ENCODE measurements at places on chromosomes 5 and 9.

DNA sequence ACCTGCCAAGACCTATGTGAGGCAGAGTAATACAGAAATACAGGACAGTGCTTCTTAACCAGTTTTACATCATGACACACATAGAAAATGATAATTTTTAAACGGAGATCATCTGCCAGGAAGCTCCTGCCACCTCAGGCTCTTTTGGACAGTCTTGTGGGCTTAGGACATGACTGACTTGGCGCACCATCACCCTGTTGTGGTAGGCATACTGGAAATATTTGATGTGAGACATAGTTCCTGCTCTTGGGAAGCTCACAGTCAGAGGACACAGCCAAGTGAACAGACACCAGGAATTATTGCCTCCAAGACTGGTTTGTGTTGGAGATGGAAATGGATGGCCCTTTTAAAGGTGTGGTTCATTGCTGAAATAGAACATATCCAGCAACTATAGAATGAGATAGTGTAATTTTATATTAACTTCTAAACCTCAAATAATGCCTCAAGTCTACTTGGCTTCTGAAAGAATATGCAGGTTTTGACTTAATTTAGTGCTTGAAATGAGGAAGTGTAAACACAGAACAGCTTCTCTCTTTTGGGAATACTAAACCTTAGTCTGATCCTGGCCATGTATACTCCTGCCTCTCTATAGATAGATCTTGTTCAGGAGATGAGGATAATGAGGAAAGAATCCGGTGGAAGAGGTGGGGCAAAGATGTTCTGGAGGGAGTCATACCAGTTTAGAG is 19.7 kb downstream of the CPEB4 start:
- DNase-seq = no peak

- peak; percentile 62 for DNase-seq
These were observed 89.8 kb downstream of the LIFR start for GRCh38 chr5:38466424-38467189.

DNA sequence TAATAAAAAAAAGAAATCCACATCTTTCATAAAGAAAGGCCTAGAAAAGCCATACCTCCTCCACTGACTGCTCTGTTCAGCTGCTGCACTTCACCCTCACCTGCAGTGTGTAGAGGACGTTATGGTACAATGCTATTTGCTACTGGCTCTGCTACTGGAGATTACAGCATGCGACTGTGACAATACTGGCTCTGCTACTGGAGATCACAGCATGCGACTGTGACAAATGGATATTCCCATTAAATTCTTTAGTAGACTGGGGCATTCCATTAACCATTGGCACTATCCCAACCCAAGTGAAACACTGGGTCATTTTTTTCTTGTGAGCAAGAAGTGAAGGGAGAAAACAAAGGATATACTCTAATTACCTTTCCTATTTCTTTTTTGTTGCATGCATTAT is 1063.5 kb upstream of the DMAC1 start:
- peak; percentile 64 for DNase-seq

DNA sequence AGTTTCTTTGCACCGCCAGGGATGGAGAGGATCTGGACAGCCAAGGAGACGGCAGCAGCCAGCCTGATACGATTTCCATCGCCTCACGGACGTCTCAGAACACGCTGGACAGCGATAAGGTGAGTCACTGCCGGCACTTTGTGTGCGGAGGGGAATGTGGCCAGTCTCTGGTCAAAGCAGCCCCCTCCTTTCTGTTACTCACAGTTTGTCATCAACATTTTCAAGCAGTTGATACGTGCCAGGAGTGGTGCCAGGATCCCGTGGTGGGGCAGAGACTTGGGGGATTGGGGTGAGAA is 175.1 kb upstream of the OTULINL start:
- DNase-seq = no peak

GRCh38 chr9:127397646-127398274 is 791 bp downstream of the SLC2A8 start:
- DNase-seq = peak; percentile 30

- no peak for DNase-seq
These were observed 74.6 kb downstream of the FEM1C start for GRCh38 chr5:115469904-115470516.

GRCh38 chr5:134732819-134733218 is 5.5 kb upstream of the CAMLG start:
- no peak for DNase-seq

Measured in pons (tissue), 1 donor.